ENCODE measurements at places on chromosomes 5 and 9.
A peak's percentile ranks its signal among the peaks of the same experiment; 100 is the strongest.

DNA sequence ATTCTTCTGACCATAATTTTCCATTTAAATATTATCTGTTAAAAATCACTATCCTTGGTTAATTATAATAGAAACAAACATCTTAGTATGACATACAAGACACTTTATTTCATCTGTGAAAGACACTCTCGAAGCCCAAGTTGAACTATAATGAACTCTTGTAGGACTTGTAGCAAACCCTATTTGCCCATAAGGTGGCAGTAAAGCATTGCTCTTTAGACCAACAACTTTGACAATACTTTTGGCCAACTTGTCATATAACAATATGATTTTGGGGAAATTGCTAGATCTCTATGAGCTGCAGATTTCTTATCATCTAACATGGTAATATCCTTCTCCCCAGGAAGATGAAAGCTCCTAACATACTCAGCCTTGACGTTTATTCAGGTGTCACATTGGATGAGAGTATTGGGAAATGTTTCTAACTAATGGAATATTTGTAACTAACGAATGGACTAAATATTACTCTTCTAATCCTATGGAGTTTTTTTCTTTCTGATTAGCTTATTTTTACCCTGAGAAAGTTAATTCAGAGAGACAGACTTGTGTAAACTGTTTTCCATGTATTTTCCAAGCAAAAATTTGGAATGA lies 11.0 kb downstream of the SPINK14 start:
- peak; percentile 45 for DNase-seq

DNA sequence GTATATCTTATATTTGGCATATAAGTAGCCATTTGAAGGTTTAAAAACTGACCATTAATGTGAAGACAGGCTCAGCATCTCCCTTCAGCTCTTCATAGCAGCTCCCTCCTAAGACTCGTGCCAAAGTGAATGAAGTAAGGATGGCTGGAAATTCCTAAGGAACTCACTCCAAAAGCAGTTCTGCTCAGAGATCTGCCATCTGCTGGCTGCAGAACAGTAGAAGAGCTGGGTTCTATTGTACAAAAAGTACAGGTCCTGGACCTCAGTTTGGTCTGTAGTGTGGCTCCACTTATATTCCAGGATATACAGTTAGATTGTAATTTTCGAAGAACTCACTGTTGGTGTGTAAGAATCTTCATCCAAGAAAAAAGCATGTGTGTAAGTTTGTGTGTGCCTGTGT lies 104.9 kb upstream of the RUSC2 start:
- no peak for DNase-seq

DNA sequence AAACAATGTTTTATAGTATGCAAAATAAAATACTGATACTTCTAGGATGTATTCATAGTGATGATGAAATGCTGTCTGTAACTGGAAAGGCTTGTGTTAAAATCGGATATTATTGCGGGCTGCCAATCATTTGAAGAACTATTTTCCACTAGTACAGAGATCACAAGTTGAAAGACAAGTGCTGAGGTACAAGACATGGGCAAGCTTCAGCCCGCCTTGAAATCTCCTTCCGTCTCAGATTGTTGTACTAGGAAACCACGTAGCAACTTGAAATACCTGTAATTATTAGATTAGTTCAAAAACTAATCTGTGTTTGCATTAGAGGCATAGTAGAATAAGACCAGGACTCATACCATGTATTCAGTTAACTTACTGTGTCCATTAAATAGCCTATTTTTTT lies 218.2 kb downstream of the ARHGEF28 start:
- DNase-seq: no peak

DNA sequence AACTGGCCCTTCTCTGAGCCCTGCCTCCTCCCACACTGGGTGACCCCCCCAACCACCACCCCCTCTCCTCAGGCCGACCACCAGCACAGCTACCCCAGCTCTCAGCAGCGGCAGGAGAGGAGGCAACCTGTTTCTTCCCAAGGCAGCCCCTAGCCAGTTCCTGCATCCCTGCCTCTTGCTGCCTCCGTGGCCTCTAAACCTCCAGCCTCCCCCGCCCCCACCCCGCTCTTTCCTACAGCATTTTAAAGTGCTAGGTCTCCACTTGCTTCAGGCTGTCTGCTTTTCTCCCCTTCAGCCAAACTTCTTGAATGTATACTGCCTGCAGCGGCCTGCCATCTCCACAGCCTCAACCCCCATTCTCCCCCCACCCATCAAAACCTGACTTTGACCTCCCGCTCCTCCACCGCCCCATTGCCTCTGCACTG lies 135.6 kb downstream of the DAB2IP start:
- DNase-seq: no peak

- no peak for DNase-seq
Observed at GRCh38 chr9:70874451-70874850, 247.0 kb downstream of the TRPM3 start.
